HEK293T (cell line): ENCODE measurements at places on chromosomes 1 and 21.

DNA sequence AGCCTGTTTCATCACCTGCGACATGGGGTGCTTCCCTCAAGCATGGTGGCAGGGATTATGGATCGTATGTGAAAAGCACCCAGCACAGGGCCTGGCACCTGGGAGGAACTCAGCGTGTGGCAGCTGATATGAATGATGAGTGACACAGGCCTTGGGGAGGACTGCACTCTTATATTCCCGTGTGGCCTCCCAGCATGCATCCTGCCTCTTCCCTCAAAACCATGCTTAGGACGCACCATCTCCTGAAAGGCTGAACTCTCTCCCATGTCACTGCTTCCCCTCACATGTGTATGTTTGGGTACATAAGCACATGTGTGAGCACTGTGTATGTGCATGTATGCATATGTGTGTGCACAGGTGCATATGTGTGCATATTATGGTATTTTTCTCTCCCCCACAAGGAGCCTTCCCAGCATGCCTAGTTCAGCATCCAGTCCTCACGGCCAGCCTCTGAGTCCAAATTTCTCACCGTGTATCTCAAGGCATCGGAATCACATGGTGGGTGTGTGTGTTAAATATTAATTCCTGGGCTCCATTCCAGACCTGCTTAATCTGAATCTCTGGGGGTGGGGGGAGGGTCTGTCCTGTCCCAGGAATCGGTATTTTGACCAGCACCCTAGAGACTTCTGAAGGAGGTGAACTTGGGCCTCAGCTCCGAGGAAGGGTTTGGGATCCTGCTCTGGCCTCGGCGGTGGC is 12.8 kb downstream of the MYOM3 start:
- DNase-seq: no peak

DNA sequence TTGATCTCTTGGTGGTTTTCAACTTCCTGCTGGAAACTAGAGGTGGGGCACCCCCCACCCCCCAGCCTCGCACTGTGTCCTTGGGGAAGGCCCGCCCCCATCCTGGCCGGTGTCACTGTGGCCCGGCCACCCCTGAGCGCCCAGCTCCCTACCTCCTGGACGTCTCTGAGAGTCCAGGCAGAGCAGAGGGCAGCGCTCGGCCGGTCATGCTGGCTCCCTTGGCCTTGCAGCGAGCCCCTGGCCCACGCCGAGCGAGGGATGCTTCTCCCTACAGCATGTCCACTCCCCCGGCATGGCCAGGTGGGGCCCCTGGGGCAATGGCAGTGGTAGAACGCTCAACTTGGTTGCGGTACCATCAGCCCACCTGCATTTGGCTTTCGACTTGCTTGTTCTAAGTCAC is 28.7 kb upstream of the TRAPPC10 start:
- no peak for DNase-seq

DNA sequence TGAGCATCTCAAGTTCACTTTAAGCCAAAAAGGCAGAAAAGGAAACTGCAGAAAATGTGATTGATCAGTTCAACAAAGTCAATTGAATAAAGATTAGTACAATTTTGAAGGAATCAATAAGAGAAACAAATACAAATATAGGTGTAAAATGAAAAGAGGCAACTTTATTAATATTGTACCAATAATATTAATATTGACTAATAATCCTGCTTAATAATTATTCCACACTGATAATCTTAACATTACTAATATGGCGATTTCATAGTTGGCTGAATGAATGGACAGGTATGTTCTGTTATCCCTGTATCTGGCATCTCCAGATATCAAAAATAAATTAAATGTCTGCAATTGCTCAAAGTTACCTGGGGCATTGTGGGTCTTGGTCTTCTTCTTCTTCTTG is 61.8 kb downstream of the PRKAB2 start:
- DNase-seq: no peak

- no peak for DNase-seq
Measured at GRCh38 chr21:27372381-27372780, 405.5 kb upstream of the ADAMTS5 start.

GRCh38 chr1:28370239-28371009 is 884 bp downstream of the PHACTR4 start:
- peak; percentile 68 for DNase-seq

DNA sequence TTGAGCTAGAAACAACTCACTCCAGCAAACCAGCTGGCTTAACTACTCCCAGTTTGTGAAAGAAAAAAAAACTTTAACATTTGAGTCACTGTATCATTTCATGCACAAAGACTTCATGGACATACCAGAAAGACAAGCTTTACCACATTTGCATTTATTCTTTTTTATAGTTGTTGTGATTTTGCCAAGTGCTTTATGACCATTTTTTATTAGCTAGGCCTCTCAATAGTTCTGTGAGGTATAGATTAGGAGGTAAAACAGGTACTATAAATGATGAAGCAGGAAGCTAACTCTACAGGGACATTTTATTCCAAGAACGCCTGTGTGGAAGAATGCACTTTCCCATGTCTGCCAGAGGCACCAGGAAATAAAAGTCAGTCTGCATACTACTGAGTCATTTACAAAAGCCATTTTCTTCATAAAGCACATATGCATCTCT is 8.2 kb upstream of the DENND1B start:
- no peak for DNase-seq

DNA sequence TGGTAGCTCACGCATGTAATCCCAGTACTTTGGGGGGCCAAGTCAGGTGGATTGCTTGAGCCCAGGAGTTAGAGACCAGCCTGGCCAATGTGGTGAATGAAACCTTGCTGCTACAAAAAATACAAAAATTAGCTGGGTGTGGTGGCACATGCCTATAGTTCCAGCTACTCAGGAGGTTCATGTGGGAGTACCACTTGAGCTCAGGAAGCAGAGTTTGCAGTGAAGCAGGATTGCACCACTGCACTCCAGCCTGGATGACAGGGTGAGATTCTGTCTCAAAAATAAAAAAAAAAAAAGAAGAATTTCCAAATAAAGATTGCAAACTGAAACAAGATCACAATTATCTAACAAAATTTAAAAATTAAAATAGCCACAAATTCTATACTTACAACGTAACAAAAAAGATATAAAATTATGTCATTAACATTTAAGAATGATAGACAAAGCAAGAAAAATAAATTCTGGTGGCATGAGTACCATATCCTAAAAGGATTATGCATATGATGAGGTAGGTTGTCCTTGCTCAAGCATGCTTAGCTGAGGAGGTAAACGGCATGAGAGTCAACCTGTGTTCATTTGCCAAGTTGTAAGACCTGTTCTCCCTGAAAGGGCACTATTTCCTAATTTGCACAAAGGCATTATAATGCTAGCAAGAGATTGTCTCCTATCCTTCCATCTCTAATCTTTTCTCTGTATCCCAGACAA is 20.2 kb downstream of the IPP start:
- no peak for DNase-seq

GRCh38 chr21:38290809-38291208 is 34.0 kb downstream of the KCNJ15 start:
- no peak for DNase-seq

DNA sequence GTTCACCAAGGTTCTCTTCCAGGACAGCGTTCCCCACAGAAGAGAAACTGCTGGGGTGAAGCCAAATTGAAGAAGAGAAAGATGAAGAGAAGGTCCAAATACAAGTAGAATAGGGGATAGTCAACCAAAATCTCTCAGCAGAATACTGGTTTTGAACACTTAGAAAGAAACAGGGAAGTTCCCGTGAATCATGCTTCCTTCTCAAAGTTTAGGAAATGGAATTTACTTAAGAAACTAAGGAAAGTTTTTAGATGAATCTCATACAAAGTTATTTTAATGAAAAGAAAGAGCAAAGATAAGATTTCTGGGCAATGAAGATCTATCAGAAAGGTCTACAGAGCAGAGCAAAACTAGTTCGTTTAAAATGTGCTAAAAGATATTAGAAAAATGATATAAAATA is 43.3 kb downstream of the EXO1 start:
- no peak for DNase-seq

- no peak for DNase-seq
Measured at GRCh38 chr1:181531951-181532600, 48.8 kb downstream of the CACNA1E start.

GRCh38 chr1:87435484-87435883 is 106.8 kb downstream of the LMO4 start:
- DNase-seq: no peak

DNA sequence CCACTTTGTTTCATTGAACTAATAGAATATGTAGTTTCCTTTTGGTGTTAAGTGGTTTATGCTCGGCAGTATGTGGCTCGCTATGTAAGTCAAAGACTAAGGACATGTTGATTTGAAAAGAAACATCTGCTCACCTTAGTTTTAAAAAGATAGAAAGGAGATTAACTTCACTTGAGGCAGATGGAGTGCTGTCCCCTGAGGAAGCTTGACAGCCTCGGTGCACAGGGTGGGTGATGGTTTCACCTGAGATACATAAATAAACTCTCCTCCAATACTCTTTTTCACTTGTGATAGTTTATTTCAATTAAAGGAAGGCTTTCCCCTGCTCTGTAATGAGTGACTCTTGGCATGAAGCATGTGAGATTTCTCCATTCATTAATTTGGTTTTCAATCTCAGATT is 70.8 kb upstream of the FMN2 start:
- DNase-seq: no peak

GRCh38 chr1:203625628-203626019 is 1.0 kb upstream of the ATP2B4 start:
- DNase-seq: peak; percentile 31

GRCh38 chr1:166064313-166064926 is 102.4 kb downstream of the FAM78B start:
- DNase-seq: no peak

DNA sequence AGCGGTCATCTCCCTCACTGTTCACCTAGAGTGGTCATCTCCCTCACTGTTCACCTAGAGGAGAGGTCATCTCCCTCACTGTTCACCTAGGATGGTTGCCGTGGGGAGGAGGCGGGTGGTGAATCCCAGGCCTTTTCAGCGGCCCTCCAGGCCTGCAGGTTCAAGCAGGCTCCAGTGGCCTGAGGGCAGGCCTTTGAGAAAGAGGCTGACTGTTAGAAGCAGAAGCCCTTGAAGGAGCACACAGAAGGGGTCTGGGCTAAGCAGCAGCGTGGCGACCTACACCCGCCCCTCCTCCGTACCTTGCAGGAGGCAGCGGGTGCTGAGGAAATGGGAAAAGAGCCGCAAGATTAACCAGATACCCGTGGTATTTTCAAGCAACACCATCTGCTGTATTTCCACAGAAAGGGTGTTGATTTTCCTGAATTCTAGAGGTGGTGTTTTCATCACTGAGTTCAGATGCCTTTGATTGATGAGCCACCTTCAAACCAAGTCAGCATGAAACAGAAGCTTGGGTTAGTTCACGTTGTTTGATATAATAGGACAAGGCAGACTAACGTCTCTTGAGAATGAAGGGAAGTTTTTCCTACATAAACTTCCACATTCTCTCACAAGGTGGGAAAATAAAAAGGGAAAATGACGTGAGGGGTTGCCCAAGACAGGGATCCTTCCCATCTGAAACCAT is 289.5 kb downstream of the KIF26B start:
- no peak for DNase-seq

- no peak for DNase-seq
Measured at GRCh38 chr1:1422465-1423244, 1.6 kb upstream of the ANKRD65 start.

DNA sequence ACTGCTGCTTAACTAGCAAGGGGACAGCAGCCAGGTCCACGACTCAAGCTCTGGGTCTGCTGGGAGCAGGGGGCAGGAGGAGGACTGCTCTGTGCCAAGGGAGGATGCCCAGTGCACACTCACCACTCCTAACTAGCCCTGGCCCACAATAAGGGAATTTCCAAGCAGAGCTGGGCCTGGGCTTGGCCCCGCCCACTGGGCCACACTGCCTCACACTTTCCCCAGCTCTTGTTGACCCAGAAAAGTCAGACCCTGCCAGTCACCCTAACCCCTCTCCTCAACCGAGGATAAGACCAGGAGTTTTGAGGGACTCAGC is 18.7 kb downstream of the SLC9A1 start:
- no peak for DNase-seq

- no peak for DNase-seq
Measured at GRCh38 chr1:67955591-67955990, 94.8 kb downstream of the DIRAS3 start.

GRCh38 chr21:35511696-35512162 is 462.6 kb upstream of the RUNX1 start:
- no peak for DNase-seq

GRCh38 chr1:63742526-63742925 is 31.3 kb upstream of the ROR1 start:
- DNase-seq: no peak

- DNase-seq: peak; percentile 62
Measured at GRCh38 chr1:28915031-28915895, 894 bp downstream of the EPB41 start.

DNA sequence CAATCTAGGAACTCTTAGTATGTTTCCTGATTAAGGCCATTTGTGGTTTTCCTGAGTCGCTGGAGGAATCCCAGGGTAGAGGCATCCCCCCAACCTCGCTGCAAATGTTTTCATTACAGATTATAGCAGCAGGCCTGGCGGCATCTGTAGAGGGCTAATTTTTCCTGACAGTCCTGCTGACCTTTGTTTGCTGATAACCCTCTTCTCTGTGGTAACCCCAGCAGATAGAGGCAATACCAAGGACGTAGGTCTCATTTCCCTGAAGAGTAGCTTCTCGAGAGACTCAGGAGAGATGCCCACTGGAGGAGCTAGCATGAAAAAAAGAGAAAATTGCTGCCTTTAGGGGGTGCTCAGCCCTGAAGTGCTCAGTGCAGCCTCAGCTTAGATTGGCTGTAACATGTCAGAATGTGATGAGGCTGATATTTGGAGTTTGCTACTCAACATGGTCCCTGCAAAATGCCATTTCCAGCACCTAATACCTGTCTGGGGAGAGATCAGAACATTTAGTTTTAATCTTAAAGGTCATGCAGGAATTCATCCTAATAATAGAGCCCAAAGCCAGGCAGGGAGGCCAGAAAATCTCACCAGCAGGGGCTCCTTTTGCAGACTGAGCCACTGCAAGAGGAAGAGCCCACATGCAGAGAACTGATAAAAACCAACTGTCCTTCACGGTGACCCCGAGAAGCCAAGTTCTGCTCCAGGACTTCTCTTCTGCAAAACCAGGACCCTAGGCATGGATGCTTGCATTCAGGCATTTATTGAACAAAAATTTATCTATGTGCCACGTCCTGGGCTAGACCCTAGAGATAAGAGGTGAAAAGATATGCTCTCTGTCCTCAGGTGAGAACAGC is 184.5 kb downstream of the KAZN start:
- DNase-seq: no peak

- DNase-seq: no peak
Measured at GRCh38 chr1:40738831-40739230, 44.8 kb upstream of the KCNQ4 start.

DNA sequence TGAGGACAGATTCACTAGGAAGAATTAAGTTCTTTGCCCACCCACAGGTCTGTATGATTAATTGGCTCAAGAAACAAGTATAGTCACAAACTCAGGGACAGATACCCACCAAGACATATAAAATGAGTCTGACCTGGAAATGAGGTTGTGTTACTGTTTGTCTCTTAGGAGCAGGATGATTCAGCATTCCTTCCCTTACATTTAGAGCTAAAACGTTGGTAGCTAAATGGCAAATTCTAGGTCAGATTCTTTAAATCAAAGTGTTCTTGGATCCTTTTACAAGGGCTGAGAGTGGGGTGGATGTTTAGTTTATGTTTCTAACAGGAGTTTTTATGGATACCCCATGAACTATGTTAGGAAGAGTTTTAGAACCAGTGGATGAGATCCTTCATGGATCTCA is 4.7 kb downstream of the RIMKLA start:
- DNase-seq: no peak
